ENCODE measurements at places on chromosomes 12 and 14. TPM values are rescaled to one million over a fixed set of nuclear protein-coding genes. Genes with fewer than 3 reads are reported as not detected.

SLC7A8 gene
- total RNA-seq = 50.9 TPM

GRCh38 chr12:50057896-50058670 is 687 bp downstream of the ASIC1 start:
- no peak for DNase-seq
- no peak overlapping the region for H3K27ac ChIP-seq
- no peaks in the 10 kb centered on the region for H3K36me3 ChIP-seq
- H3K27me3 ChIP-seq = peaks cover 6% of the 10 kb centered on the region
- peaks cover 14% of the 10 kb centered on the region for H3K4me1 ChIP-seq
- H3K4me3 ChIP-seq = no peak overlapping the region

GRCh38 chr14:90658541-90658967 is 157.7 kb downstream of the TTC7B start:
- no peak for DNase-seq
- H3K27ac ChIP-seq = no peak overlapping the region
- no peaks in the 10 kb centered on the region for H3K27me3 ChIP-seq
- H3K4me3 ChIP-seq = no peak overlapping the region
- H3K36me3 ChIP-seq = no peaks in the 10 kb centered on the region

DNA sequence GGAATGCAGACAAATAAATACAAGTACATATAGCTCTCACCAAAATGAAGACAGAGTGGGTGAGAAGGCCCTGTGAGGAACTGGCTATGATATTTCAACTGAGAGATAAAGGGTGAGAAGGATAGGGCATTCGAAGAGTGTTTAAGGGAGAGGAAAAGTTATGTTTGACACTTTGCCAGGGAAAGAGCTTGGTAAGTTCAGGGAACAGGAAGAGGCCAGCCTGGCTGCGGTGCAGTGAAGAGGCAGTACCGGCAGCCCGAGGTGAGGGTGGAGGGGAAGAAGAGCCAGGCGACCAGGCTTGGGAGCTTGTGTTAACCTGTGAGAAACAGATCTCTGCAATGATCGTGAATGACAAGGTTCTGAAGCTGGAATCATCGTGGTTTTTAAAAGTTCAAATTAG is 84.7 kb upstream of the RFX4 start:
- no peak overlapping the region for H3K4me3 ChIP-seq
- no peak overlapping the region for H3K27ac ChIP-seq
- no peaks in the 10 kb centered on the region for H3K27me3 ChIP-seq
- H3K4me1 ChIP-seq = no peaks in the 10 kb centered on the region
- H3K36me3 ChIP-seq = peaks cover 15% of the 10 kb centered on the region

DNA sequence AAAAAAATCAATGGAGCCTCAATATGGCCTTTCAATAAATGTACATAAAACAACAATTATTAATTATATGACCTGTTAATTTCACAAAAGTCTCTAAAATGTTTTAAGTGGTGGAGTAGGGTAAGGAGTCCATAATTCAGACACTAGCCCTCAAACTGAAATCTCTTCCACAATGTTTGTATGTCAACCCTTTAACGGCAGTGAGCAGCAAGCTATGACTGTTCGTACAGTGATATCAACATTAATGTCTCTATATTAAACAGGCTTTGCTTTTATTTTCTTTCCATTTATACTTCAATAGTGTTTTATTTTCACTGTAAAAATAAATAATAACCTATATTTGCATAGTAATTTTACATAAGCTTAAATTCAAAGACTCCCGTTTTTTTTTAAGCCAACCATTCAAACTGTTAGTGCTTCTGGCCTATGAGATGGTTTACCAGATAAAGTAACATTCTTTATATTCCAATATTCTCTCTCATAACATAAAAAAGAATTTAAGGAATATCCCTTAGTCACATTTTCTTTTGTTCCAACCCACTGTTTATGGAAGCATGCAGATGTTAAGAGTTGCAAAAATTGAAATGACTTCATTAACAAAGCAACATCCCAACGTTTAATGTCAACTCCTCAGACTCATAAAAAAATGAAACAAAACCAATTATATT is 2.3 kb downstream of the CDK17 start:
- H3K4me3 ChIP-seq = no peak overlapping the region
- H3K27me3 ChIP-seq = no peaks in the 10 kb centered on the region
- no peak for DNase-seq
- H3K4me1 ChIP-seq = peaks cover 12% of the 10 kb centered on the region
- peak overlapping the region; percentile 95 for H3K27ac ChIP-seq
- no peaks in the 10 kb centered on the region for H3K36me3 ChIP-seq

GRCh38 chr12:6630736-6631135 is 5.0 kb downstream of the LPAR5 start:
- H3K27ac ChIP-seq = no peak overlapping the region
- DNase-seq = no peak
- H3K27me3 ChIP-seq = no peaks in the 10 kb centered on the region
- H3K36me3 ChIP-seq = no peaks in the 10 kb centered on the region

Measured in adrenal gland (tissue), 19 donors.